Stimulated activated CD4-positive, alpha-beta T cell treated with anti-CD3 and anti-CD28 coated beads, TNF-alpha, amount 100 ng/mL, for 4 hours (primary cell): ENCODE measurements at places on chromosomes 12 and 14.

- DNase-seq, result no peak
Observed at GRCh38 chr12:52689936-52690335, 9.7 kb upstream of the KRT1 start.

- DNase-seq, result no peak
Observed at GRCh38 chr12:47954058-47954457, 9.3 kb upstream of the TMEM106C start.

GRCh38 chr12:127172861-127173260 lies 1094.1 kb upstream of the TMEM132C start:
- DNase-seq, result no peak

DNA sequence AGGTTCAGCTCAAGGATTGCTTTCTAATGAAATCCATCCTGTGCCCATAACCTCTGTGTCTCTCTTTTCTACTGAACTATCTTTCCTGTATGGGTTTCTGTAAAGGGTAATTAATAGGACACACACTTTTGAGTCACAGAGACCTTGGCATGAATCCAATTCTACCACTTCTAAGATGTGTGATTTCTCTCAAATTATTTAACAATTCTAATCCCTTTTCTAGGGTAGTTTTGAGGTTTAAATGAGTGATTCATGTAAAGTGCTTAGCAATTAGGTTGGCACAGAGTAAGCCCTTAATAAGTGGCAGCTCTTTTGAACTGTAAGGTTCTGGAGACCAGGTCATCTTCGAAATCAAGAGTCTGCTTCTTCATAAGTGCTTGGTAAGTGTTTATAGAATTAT lies 202.7 kb downstream of the RASSF9 start:
- no peak for DNase-seq

GRCh38 chr14:22845821-22846625 lies 9.6 kb downstream of the MMP14 start:
- DNase-seq, result no peak

- DNase-seq, result no peak
Observed at GRCh38 chr12:45774508-45775162, 45.1 kb downstream of the ARID2 start.

DNA sequence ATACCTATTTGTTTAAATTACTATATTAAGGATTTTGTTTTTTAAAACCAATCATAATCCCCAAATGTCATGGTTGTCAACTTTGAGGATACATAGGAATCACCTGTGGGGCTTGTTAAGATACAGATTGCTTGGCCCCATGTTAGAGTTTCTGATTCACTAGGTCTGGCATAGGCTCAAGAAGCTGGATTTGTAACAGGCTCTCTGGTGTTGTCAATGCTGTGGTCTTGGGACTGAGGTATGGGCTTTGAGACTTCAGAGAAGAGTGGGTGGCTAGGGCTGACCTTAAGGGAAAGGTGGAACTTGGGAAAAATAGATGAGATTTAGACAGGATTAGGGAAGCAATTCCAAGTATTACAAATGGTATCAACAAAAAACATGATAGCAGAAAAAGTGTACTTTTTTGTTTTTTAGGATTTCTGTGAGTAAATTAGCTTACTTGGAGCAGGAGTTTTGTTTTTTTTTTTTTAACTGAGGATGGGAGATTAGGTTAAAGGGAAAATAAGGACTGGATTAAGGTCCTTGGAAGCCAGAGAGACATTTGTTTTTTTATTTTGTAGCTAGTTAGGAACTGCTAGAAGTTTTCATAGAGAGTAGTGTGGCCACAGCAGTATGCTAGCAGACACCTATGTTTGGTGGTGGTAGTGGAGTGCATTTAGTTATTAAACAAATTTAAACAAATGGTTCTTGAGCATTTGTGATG lies 88.6 kb downstream of the RAD51B start:
- no peak for DNase-seq

DNA sequence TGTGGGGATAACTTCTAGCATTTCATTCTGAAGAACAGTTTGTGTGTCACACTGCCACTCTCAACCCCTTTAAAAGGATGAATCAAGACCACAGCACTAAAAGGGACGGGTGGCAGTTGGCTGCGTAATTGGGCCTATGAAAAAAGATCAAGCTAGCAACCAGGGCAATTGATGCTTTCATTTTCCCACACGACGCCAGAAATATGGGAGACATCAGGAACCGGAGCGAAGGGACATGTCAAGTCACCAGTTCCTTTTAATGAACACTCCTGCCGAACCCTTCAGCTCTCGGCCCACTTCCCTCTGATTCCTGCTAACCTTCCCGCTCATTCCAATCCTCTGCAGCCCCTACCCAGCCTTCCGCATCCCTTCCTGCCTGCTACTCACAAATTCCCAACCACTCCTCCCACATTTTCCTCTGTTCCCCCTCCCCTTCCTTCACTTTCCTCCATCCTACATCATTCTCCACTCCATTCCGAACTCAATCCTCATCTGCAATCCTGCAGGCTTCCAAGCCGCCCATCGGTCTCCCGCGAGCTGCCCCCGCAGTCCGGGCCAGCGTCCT lies 753 bp downstream of the CSRNP2 start:
- DNase-seq, result peak; percentile 5

- no peak for DNase-seq
Observed at GRCh38 chr14:67641902-67642749, 22.4 kb downstream of the ARG2 start.
